ENCODE measurements at places on chromosomes 7 and 10.

DNA sequence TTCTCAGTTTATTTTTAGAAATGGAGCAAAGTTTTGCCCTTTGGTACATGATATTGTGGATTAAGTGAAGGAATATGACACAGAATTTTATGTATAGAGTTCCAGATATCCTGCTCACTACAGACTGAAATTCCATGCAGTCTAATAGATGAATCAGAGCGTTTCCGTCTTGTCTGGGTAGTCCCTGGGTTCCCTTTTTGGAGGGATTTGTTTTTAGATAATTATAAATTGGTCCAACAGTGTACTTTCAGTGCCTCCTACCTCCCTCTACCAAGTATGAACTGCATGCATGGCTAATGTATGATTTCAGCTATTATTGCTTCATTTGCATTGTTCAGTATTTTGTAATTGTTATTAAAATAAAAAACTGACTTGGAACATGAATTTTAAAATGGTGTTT is 74.4 kb downstream of the SEPTIN7 start:
- peak; percentile 40 for DNase-seq

DNA sequence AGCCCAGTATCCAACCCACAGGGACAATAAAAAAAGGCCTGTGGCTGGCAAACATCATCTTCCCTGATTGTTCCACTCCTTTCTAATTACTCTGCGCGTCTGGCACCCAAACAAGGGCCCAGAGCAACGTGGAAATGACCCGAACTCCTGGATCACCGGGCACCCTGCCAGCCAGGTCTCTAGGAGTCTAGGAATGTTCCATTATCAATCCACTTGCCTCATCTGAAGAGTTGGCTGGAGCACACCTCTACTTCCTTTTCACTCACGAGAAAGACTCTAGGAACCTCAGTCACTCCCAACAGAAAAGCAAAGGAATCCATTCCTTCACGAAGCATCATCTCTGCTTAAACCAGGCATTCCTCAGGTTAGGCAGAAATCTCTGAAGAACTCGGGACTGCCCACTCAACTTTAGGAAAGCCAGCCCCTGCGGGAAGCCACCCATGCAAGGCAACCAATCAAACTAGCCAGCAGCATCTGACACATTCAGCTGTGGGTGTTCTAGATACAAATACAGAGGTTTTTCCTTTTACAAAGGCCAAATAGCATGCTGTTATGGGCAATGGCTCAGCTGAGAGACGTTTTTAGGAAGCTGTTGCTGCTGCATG is 37.7 kb downstream of the ATXN7L1 start:
- DNase-seq, result no peak

DNA sequence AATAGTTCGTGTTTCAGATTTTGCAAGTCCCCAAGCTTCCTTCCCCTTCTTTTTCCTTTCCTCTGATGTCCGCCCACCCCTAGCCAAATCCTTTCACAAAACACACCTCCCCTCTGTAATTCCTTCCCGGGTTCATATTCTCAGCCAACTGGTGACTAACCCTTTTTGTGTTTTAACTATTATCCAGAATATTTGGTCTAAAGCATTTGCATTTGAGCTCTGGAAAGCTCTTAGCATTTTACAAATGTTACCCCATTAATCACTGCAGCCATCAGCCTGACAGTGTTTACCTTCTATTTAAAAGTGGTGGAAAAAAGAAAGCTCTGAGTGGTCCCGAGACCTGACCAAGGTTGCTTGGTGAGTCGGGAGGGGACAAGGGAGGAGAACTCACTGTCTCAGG is 139.0 kb downstream of the CREB5 start:
- DNase-seq, result no peak

DNA sequence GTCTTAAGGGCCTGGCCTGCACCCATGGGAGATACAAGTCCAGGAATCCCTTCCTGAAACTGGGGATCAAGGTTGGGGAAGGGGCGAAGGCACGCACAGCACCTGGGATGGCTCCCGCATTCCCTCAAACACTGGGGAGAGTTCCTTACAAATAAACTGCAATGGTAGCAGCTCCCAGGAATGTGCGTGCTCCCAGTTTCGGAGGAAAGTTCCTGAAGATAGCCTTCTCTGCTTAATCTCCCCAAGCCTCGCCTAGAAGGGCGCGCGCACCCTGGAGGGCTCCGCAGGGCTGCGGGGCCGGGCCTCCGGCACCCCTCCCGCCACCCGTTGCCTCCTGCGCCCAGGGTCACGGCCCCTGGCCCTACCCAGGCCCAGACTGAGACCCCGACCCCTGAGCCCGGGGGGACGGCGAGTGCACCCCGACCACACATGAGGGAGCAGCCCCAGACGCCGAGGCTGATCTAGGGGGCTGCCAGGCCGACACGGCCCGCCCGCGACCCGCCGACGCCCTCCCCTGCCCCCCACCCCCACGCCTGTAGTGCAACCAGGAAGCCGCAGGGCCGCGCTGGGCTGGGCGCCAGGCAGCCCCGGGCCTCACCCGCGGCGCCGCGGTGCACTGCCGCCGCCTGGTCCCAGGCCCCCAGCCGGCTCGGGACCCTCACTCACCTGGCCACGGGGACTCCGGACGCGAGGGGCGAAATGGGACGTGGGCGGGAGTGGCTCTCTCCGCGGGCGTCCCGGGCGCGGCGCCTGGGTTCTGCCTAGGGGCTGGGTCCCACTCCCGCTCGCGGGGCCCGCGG is 460 bp downstream of the ANXA11 start:
- DNase-seq, result peak; percentile 25

- no peak for DNase-seq
Measured at GRCh38 chr10:97520978-97521761, 22.4 kb downstream of the UBTD1 start.

Data from HCEC 1CT (cell line).